ENCODE measurements at places on chromosomes 7 and 10. TPM values are rescaled to one million over a fixed set of nuclear protein-coding genes. Genes with fewer than 3 reads are reported as not detected.

DNA sequence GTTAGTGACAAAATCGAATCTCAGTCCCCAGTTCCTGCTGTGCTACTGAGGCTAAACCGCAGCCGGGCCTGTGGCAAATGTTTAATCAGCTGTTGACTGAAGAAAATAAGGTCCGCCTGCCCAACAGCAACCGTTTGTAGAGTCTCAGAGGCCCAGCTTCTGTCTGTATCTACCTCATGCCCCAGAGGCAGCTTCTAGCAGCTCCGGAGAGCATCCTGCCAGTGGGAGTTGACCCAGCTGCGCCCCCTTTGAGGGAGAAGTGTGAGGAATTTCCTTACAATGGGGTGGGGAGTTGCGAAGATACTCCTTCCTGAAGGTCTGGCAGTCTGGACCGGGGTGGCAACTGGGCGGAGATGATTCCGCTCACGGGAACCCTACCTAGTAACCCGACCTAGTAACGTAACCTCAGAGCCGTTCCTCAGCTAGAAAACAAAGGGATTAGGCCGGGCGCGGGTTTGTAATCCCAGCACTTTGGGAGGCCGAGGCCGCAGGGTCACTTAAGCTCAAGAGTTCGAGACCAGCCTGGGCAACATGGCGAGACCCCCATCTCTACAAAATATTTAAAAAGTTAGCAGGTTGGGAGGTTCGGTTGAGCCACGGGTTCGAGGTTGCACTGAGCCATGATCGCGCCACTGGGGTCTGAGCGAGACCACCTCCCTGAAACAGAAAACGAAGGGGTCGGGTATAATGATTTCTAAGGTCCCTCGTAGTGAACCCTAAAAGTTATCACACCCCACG is 846 bp upstream of the ZNF775 start:
- peak; percentile 80 for DNase-seq

GRCh38 chr7:2051707-2052656 is 180.8 kb downstream of the MAD1L1 start:
- no peak for DNase-seq

DNA sequence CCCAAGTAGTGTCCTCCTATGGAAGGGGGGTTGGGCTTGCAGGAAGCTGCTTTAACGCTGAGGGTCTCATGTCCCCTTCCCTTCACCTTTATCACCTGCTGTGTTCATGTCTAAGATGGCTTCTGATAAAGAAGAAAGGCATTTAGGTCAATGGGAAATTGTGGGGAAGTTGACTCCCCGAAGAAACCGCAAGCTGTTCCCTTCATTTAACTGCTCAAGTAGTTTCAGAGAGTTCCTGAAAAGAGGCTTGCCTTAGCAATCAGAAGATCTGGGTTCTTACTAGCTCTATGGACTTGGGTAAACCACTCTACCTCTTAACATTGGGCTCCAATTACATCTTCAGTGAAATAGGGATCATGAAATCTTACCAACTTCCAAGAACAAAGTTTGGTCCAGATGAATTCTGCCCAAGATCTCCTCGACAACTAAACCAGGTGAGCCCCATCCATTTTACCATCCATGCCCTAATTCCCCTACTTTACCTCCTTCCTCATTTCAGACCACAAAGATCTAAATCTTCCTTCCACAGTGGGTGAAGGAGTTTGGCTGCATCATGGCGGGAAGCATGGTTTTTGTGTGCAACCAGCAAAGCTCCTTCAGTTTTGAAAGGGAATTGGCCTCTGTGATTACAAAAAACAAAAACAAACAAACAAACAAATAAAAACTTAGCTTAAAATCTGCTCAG is 30.4 kb upstream of the UCN3 start:
- DNase-seq = no peak

CTAGE4 gene
- total RNA-seq = 20.6 TPM

- DNase-seq = no peak
These were observed 102.9 kb upstream of the PAX2 start for GRCh38 chr10:100642295-100642994.

GRCh38 chr10:59562126-59562525 is 147.5 kb downstream of the SLC16A9 start:
- no peak for DNase-seq

DNA sequence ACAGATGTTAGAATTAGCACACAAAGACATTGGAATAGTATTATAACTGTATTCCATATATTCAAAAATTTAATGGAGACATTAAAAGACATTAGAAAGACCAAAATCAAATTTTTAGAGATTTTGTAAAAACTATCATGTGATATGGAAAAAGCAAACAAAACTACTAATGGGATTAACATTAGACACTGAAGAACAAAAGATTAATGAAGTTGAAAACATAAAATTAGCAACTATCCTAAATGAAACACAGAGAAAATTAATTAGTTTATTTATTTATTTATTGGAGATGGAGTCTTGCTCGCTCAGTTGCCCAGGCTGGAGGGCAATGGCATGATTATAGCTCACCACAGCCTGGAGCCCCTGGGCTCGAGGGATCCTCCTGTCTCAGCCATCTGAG is 158.8 kb downstream of the DOCK4 start:
- DNase-seq = no peak

GRCh38 chr7:35249537-35249907 is 4.4 kb downstream of the TBX20 start:
- DNase-seq = no peak

DNA sequence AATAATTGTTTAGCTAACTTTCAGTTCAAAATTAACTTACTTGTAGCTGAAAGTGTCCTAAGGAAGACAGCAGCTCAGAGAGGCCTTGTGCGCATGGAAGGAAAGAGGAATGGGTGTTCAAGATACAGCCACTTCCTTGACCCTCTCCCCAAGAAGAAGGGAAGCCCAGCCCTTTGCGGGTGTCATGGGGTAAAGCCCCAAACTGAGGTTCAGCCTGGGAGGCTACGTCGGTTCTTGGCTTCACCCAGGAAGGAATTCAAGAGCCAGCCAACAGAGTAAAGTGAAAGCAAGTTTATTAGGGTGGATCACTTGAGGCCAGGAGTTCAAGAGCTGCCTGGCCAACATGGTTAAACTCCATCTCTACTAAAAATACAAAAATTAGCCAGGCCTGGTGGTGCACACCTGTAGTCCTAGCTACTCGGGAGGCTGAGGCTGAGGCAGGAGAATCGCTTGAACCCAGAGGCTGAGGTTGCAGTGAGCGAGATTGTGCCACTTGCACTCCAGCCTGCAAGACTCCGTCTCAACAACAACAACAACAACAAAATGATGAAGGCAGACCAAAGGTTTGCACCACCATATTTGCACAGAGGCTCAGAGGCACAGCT is 15.9 kb downstream of the GPRIN2 start:
- no peak for DNase-seq

GRCh38 chr10:16843252-16843870 is 26.1 kb upstream of the RSU1 start:
- no peak for DNase-seq

DNA sequence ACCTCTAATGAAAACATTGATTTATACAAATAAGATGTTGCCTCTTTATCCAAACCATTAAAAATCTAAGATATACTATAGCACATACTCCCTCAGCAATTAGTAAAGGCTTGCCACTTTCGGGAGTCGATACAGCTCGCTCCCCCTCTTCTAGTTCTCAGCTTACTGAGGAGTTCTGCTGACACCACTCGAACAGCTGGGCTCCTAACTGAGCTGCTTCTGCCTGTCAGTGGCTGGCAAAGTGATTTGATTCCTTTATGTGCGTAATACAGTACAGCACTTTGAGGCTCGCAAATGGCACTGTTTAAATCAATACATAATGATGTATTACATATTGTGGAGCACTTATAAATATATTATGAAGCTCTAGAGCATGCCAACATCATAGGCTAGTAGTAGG is 241.8 kb downstream of the CREB5 start:
- no peak for DNase-seq

LRRN3 gene
- 0.53 TPM for total RNA-seq

GIMAP7 gene
- total RNA-seq = 16.5 TPM

TSC22D4 gene
- 43.8 TPM for total RNA-seq

- no peak for DNase-seq
These were observed 4.4 kb downstream of the IFIT3 start for GRCh38 chr10:89332123-89332633.

DNA sequence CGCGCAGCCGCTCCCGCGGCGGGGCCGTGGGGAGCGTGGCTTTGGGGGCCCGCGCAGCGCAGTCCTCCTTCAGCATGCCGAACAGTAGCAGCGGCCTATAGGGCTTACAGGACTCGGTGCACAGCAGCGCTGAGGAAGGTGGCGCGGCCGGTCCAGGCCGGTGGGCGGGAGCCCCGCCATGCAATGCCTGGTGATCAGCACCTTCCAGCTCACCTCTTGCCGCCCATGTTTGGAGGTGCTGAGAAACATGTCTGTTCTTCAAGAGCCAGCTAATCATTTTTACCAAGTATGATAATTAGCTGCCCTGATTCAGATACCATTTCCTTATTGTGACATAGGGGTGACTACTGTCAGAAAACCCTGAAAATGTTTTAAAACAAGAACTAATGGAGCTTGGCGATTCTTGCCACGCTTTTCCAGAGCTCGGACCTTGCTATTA is 33.5 kb upstream of the SFTPD start:
- no peak for DNase-seq

- no peak for DNase-seq
These were observed 104.2 kb downstream of the CABCOCO1 start for GRCh38 chr10:61766927-61767326.

- DNase-seq = no peak
These were observed 33.7 kb upstream of the KAT6B start for GRCh38 chr10:74792726-74793125.

- DNase-seq = no peak
These were observed 556.2 kb downstream of the LRMDA start for GRCh38 chr10:75987616-75988015.

DNA sequence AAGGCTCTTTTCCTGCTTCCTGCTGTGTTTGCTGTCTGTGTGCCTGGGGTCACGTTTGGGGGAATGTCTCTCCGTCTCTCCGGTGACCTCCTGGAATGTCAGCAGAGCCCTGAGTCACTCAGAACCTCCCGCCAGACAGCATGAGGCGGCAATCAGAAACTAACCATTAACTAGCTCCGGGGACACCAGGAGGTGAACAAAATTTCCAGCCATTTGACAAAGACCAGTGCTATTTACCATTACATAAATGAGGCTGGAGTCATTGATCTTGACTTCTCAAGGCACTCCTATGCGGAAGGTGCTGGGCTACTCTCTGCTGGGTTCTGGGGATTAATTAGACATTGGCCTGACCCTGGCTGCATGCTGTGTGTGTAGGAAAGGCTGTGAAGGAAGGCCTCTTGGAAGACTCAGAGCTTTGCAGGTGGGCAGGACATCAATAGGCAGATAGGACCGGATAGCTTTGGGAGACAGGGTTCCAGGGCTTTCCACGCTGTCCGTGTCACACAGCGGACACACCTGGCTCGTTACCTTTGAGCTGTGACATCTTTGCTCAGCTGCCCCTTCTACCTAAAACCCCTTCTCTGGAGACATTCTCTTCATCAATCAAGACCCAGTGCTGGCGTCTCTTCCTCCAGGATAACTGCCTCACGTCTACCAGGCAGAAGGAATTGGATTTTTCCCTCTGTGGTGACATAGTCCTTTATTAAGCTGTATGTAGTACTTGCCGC is 77.0 kb downstream of the PFKFB3 start:
- DNase-seq = no peak

DNA sequence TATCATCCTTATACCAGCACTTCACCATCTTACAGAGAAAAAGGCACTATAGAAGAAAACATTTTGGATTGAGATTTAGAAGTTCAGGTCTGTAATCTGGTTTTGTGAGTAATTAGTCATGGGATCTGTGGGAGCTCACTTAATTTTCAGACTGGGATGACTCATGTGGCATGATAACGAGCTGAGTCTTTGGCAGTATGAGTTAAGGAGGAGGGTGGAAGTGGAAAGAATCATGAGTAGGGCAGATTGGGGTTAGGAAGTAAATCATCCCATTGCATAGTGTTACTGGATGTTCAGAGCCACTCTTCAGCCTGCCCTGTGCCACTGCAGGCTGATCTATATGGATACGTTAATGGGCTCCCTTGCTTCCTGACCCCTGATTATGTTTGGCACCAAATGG is 64.9 kb downstream of the ZNF92 start:
- no peak for DNase-seq

CRHR2 gene
- total RNA-seq = not detected

- DNase-seq = no peak
These were observed 220.1 kb downstream of the PPP1R3A start for GRCh38 chr7:113698556-113699220.

TMEM26 gene
- 0.54 TPM for total RNA-seq

CDH23 gene
- 9.9 TPM for total RNA-seq

- no peak for DNase-seq
These were observed 76.0 kb upstream of the AGBL3 start for GRCh38 chr7:134910214-134910890.

- no peak for DNase-seq
These were observed 268.0 kb downstream of the DNAJB6 start for GRCh38 chr7:157604661-157605381.

- no peak for DNase-seq
These were observed 1.3 kb downstream of the STK17A start for GRCh38 chr7:43584195-43584586.

DNA sequence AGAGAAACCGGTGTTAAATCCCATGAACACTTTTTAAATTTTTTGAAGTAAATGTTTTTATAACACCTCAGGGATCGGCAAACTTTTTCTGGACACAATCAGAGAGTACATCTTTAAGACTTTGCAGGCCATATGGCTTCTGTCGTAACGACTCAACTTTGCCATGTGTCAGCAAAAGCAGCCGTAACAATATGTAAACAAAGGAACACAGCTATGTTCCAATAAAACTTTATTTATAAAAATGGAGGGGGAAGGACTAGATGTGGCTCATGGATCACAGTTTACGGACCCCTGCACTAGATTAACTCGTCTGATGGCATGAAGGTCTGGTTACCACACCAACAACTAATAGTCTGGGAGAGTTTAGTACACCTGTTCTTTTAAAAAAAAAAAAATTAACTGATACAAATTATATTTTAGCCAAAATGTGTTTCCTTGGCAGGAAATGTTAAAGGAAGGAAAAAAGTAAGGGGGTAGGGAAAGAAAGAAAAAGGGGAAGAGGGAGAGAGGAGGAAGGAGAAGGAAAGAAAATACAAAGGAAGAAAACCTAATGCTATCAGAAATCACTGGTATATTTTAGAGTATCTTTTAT is 50.2 kb downstream of the ABI1 start:
- DNase-seq = no peak

- DNase-seq = no peak
These were observed 25.2 kb upstream of the OTUD1 start for GRCh38 chr10:23413629-23414089.

GRCh38 chr10:22345301-22346095 is at the start of gene SPAG6:
TSS of gene SPAG6 (plus strand) at chr10:22345496. CDS start at chr10:22345612, 116 bp downstream.
- DNase-seq = peak; percentile 59

- DNase-seq = no peak
These were observed 229.7 kb downstream of the CDK14 start for GRCh38 chr7:90825779-90826178.

GRCh38 chr7:25894002-25894901 is 257.7 kb upstream of the NFE2L3 start:
- peak; percentile 23 for DNase-seq

CYP3A5 gene
- total RNA-seq = 135 TPM

DNA sequence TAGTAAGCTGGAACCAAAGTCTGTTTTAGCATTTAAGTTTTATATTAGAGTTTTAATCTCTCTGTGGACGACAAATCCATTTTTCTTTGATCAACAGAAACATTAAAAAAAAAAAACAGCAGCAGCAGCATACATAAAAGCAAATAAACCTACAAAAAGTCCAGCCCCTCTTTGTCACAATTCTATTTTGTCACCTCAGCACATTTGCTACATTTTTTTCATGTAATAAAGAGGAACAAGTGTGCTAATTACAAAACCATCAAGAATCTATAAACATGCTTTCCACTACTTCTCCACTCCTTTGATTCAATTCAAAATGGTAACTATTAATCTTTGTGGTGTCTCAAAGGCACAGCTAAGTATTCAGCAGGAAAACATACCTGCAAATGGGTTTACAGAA is 259.8 kb upstream of the GNAI1 start:
- DNase-seq = no peak
